ENCODE measurements at places on chromosomes 2 and 18.

- DNase-seq = no peak
Observed at GRCh38 chr2:152092095-152092494, 6.7 kb downstream of the CACNB4 start.

DNA sequence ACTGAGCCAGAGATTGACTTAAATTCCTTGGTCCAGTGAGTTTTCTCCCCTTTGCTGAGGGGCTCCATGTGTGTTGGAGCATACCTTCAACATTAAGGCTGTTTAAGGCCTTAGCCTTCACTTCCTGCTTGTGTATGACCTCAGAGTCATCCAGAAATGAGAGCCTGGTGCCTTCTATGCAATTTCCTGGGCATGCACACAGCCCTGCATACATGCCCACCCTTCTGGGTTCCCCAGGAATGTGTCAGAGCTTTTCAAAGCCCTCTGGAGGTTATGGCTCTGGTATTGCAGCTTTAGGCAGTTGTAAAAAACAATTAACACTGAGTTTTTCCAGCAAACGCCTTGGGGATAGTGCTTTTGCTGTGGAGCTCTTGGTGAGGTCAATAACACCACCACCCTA, 16.7 kb downstream of the IL1R1 start:
- no peak for DNase-seq

- no peak for DNase-seq
Observed at GRCh38 chr2:165895974-165896373, 57.6 kb downstream of the TTC21B start.

DNA sequence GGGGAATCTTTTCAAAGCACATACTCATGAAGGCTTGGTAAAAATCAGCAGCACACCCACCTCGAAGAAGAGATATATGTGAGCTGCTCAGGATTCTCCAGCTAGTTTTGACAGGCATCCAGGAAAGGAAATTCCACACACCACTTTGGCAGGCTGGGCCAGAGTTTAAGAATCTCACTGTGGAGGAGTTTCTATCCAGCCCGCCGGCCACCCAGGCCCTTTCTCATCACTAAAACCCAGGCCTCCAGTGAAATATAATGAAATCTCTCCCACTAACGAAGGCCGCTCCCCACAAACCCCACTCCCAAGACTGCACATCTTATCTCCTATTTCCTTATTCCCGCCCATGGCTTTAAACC, 202.0 kb downstream of the GLI2 start:
- peak; percentile 80 for DNase-seq

DNA sequence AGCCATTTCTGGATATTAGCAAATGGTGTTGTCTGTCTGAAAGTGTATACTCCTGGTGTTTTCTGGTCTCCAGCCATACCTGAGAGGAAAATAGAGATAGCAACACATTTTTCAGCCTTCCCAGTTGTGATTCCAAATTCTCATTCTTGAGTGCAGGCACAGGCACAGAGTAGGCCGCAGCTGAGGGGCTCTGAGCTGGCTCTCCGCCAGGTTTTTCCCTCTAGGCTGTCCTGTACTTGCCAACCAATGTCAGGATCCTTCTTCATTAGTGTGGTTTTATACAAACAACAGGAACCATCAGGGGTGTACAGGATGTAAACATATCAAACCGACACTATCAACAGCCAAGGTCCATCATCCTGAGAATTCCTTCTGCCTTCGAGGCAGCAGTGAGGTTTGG, 1733.6 kb upstream of the CELF4 start:
- DNase-seq = no peak

- DNase-seq = no peak
Observed at GRCh38 chr2:198966269-198966668, 491.5 kb downstream of the SATB2 start.

- DNase-seq = no peak
Observed at GRCh38 chr18:22186484-22186971, 17.1 kb downstream of the GATA6 start.

GRCh38 chr18:63464434-63464833, 12.3 kb upstream of the SERPINB5 start:
- DNase-seq = no peak

DNA sequence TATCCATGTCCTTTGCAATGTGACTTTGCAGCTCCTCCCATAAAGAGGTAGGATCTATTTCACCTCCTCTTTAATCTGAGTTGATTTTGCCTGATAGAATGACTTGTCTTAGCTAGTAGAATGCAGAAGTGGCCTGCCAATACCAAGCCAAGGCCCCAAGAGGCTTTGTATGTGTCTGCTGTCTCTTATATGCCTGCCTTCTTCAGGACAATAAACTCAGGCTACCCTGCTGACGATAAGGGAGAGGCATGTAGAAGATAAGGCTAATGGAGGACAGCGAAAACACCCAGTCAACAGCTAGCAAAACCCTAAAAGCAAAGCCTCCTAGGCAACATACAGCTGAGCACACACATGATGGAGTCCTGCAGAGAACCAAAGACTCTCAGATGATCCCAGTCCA, 1.8 kb upstream of the ZC3H8 start:
- DNase-seq = no peak

- DNase-seq = no peak
Observed at GRCh38 chr2:129756276-129756675, 223.2 kb upstream of the RAB6C start.

GRCh38 chr2:151833984-151834383, 5.8 kb upstream of the ARL5A start:
- DNase-seq = no peak

GRCh38 chr2:9710311-9710710, 79.5 kb upstream of the YWHAQ start:
- DNase-seq = no peak

GRCh38 chr2:98604547-98604946, 3.8 kb downstream of the COA5 start:
- DNase-seq = no peak

DNA sequence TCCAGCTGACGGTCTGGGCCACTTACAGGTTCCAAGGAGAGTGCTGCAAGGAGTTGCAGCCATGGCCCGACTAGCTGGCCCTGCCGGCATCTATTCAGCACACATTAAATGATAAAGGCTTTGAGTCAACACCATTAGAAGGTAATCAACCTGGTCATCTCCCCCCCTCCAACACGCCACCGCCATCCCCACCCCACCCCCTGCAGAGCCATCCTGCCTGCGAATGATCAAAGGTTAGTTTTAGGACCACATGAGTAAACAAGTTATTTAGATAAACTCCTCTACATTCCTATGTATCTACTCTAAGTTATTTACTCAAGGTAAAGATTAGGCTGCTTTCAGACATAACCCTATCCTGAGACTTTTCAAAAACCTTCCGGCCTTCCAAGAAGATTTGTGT, 349.3 kb upstream of the SLC39A10 start:
- DNase-seq = no peak

DNA sequence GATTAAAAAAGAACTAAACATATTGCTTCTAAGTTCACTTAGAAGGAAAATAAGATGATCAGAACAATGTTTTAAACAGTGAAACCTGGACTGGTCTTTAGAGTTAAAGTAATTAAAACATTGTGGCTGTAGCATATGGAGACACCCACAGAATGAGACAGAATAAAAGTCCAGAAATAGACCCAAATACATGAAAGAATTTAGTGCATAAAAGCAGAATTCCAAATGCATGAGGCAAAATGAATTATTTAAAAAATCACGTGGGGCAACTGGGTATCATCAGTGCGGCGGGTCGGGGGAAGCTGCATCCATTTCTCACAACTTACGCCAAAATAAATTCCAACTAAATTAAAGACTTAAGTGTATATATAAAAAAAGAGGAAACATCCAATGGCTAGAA, 12.1 kb downstream of the RNF149 start:
- DNase-seq = no peak

DNA sequence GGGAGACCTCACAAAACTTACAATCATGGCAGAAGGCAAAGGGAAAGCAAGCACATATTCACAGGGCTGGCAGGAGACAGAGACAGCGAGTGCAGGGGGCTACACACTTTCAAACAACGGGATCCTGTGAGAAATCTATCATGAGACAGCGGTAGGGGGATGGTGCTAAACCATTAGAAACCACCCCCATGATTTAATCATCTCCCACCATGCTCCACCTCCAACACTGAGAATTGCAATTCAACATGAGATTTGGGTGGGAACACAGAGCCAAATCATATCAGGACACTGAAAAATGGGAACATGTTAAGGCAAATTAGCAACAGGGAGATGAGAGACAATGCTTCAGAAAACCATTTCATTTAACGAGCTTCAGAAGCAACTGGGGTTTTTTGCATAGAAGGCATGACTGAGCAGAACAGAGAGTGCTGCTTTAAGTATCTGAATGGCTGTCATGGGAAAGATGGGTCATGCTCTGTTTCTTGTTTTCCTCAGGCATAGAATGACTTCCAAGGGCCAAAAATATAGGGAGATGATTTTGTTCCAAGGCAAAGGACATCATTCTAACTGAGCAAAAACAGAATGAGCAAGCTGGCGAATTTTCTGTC, 100.8 kb upstream of the MAP2 start:
- DNase-seq = no peak

DNA sequence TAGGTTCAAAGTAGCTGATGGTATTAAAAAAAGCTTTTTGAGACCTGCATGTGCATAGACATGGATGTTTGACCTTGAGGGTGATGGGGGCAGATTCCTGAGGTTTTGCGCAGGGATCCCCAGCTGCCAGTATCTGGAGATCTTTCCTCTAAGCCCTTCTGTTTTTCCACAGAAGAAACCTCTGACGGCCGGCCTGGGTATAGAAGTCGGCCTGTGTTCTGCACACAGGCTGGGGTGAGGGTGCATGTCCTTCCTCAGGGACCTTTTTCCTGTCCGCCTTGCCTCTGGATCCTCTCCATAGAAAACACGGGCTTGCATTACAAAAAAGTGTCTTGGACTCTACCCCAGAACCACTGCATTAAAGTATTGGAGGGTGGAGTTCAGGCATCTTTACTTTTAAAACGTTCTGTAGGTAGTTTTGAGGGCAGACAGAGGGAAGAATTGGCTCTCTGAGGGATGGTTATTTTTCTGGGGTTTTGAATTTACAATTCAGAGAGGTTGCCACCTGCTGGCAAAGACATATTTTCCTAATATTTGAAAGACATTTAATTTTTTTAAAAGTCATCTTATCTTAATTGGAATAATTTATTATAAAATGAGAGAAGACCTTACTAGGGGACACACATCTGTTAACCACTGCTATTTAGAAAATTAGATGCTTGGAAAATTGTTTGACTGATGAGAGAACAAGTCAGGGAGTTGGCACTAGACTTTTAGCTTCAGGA, 350.6 kb downstream of the DCDC2C start:
- no peak for DNase-seq

GRCh38 chr2:172426635-172427255, 641 bp upstream of the ITGA6 start:
- no peak for DNase-seq

GRCh38 chr2:113920996-113921395, 31.1 kb downstream of the ACTR3 start:
- no peak for DNase-seq

DNA sequence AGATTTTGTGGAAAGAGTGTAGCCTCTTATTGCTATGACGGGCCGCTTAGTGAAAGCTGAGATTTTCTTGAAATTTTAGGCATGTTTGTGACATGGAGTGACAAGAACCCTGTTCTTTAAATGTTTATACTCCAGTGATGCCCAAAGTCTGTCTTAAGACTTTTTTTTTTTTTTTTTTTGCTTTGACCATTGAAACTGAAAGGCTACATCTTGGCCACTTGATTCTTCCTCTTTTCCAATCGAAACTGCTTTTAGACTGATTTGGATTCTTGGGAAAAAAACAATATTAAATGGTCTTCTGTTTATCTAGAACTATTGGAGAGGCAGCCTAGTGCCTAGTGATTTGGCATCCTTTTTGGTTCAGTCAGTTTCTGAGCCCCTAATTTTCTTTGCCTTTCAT, 2.4 kb upstream of the SLC8A1 start:
- DNase-seq = no peak
